DMS79 (cell line): ENCODE measurements at places on chromosomes 7 and 10.

DNA sequence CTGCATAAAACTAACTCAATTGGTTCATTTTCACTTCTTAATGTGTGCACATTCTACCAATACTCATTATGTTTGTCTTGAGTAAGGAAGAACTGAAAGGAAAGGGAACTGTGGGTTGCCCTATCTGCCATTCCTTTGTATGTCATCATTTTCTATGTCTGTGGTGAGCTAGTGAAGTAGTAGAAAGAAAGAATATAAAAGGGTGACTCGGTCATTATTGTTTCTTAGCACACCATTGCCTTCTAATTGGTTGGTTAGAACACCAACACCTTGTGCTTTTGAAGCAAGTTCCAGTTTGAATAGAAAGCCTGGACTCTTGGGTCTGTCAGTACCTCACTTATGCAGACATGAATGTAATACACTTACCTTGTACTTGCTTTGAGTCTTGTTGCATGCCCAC lies 64.3 kb upstream of the MDFIC start:
- DNase-seq: no peak

- peak; percentile 6 for DNase-seq
Observed at GRCh38 chr7:98557538-98558031, 59.5 kb upstream of the NPTX2 start.

- no peak for DNase-seq
Observed at GRCh38 chr10:89362929-89363328, 14.9 kb upstream of the IFIT1B start.

GRCh38 chr10:26365681-26366358 lies 72.3 kb upstream of the APBB1IP start:
- DNase-seq: no peak

GRCh38 chr7:79118143-79118542 lies 335.3 kb downstream of the MAGI2 start:
- DNase-seq: no peak

GRCh38 chr10:102467971-102468438 lies 16.7 kb upstream of the C10orf95 start:
- no peak for DNase-seq

GRCh38 chr10:99339077-99339476 lies 9.9 kb downstream of the CNNM1 start:
- DNase-seq: no peak

GRCh38 chr10:119801176-119801575 lies 71.5 kb downstream of the MCMBP start:
- DNase-seq: no peak

DNA sequence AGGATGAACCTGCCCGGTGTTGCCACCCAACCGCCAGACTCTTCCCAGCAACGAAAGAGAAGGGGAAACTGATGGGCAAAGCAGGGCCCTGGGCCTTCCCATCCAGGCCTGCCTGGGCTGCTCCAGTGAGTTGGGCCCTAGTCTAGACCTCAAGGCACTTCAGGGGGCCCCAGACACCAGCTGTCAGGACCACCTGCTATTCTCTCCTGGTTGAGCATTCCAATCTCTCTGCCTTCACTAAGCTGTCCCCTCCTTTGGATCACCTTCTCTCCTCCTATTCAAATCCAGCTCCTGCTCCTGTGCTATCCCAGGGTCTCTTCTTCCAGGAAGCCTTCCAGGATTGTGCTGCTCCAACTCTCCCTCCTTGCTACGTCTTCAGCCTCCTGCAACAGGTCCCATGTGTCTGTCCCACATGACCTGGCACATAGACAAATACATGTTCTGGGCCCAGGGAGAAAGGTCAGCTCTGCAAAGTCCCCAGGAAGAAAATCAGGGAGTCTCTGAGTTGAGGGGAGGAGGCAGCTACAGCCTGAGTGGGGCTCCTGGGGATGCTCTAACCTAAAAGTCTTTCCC lies 3.1 kb downstream of the STX1A start:
- DNase-seq: no peak

DNA sequence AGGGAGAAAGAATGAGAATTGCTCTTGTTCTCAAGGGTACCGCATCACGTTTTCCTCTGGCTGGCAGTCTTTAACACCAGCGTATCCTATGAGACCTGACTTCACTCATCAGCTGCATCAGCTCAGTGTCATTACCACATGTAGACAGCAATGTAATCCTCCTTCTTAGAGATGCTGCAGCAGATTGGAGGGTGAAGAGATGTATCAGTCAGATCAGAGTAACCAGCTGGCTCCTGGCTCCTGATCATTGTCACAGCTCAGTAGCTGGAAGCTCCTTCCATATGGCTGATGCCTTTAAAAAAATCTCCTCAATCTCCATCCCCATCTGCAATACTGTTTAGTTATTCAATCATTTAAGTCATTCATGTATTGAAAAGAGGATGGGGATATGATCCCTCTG lies 39.7 kb upstream of the EPHB6 start:
- no peak for DNase-seq

DNA sequence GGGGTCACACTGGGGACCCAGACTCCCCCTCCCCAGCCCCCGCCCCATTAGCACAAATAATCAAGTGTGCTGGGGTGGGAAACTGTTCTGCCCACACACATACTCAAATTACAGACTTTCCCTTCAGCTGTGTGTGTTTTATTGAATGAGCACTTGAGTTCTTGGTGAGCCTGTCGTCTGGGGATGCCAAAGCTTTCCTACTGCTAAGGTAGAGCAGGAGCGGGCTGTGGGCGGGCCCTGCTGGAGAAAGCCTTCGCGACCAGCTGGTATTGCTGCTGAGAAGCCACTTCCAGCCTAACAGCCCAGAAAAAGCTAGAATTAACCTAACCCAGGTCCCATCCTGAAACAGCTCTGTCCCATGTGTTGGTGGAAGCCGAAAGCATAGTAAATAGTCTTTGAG lies 87.0 kb upstream of the KMT2E start:
- DNase-seq: peak; percentile 77

GRCh38 chr7:1169409-1170368 lies 9.7 kb upstream of the ZFAND2A start:
- DNase-seq: no peak

- no peak for DNase-seq
Observed at GRCh38 chr10:112045938-112046337, 137.6 kb downstream of the GPAM start.

GRCh38 chr10:120456626-120457430 lies at the start of gene PLPP4:
Gene PLPP4, plus strand, starts transcription at chr10:120457227. Its CDS starts 79 bp downstream, at chr10:120457306.
- DNase-seq: no peak

- DNase-seq: no peak
Observed at GRCh38 chr7:130090745-130091532, 20.6 kb downstream of the KLHDC10 start.

GRCh38 chr7:99707096-99707495 lies 27.3 kb upstream of the CYP3A5 start:
- no peak for DNase-seq

GRCh38 chr7:109734601-109735000 lies 1164.9 kb downstream of the DNAJB9 start:
- no peak for DNase-seq

DNA sequence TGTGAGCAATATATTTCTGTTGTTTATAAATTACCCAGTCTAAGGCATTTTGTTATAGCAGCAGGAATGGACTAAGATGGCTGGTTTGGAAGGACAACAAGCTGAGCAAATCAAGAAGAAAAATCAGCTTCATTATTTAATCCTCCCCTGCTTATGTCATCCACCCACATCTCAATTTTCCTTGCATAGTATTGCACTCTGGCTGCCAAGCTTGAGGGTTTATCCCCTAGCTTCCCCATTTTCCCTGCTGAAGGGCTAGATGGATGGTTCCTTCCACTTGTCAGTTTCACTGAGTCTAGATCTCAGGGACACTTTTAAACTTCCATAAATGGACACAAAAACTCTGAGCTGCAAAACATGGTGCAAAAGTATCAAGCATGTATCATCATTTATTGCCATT lies 75.2 kb upstream of the LAMB4 start:
- no peak for DNase-seq

- DNase-seq: no peak
Observed at GRCh38 chr10:35781643-35782035, 139.5 kb upstream of the FZD8 start.

GRCh38 chr7:37577412-37577811 lies 106.2 kb upstream of the GPR141 start:
- no peak for DNase-seq

DNA sequence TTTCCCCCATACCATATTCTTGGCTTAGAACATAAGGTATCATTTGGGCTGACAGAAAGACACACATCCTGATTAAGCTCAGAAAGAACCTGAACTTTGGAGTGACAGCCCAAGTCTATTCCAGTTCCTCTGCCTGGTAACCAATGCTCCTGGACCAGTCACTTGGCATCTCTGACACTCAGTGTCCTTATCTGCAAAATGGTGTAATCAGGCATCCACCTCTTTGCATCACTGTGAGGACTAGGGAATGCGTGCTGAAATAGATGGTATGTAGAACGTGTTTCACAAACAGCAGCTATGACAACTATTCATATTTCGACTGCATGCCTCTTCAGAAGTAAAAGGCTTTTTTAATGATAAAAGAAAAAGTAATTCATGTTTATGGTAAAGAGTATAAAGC lies 26.2 kb upstream of the PIK3AP1 start:
- no peak for DNase-seq

- DNase-seq: no peak
Observed at GRCh38 chr7:157177333-157177982, 38.7 kb downstream of the UBE3C start.

- no peak for DNase-seq
Observed at GRCh38 chr10:70479165-70479581, 606 bp downstream of the PALD1 start.

DNA sequence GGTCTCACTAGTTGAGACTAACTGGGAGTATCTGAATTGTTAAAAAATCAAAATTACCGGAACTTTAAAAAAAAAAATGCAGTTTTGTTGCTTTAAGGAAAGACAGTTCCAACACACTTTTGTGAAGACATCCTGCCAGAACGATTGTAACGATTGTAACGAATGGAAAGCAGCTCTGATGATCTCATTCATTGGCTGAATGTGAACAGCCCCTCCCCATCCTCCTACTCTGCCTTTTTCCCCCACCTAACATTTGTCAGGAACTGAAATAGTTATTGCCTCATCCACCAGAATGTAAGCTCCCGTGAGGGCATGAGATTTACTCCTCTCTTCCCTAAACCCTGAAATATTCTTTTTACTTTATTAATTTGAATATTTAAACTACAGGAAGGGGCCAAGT lies 23.1 kb upstream of the ZC3HAV1L start:
- no peak for DNase-seq

DNA sequence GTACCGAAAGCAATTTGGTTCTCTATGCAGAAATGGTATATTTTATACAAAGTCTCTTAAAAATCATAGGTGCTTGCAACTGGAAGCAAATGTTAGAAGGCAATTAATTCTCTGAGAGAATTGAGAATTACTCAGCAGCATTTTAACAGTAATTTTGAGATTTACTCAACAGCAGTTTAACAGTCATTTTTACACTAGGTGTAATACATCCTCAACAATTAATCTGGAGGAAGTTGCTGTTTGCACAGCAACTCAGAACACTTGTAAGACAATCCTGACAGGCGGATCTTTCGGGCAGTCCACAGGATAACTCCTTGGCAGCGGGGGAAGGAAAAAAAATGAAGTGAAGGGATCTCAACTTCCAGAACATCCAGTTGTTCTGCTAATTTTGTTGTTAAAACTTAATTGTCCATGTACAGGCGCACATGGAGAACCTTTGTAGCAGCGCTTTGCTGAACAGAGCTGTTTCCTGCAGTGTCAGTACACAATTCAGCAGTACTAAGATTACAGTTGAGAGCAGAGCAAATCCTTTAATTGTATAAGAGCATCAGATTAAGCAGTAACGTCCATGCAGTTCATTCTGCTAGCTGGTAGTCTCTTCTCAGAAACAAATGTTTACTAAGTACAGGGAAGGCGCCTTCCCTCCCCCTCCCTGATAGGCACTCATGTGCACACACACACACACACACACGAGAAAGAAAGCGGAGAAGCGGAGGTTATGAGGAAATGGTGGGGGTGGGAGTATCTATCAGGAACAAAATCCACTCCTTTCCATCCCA lies 43.8 kb downstream of the ENO4 start:
- peak; percentile 26 for DNase-seq

- DNase-seq: no peak
Observed at GRCh38 chr10:72340510-72341261, 14.0 kb downstream of the DNAJB12 start.

- no peak for DNase-seq
Observed at GRCh38 chr7:71535616-71536015, 403.7 kb downstream of the GALNT17 start.

DNA sequence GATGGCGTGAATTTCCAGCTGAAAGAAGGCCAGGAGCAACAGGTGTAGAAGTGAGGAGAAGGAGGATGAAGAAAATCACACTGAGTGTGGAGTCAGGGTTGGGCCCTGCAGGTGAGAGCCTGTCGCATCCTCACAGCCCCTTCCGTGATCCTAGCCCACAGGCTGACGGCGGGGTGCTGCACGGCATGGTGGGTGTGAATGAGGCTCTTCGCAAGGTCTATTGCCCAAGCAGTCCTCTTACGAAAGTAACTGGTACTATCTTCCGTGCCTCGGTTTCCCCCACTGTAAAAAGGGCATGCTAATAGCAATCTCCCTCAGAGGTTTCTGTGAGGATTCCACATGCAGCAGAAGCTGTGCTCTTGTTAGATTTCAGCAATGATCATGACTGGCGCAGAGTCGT lies 129.9 kb upstream of the TNS3 start:
- no peak for DNase-seq

- DNase-seq: no peak
Observed at GRCh38 chr7:28423112-28423511, 10.8 kb downstream of the CREB5 start.

DNA sequence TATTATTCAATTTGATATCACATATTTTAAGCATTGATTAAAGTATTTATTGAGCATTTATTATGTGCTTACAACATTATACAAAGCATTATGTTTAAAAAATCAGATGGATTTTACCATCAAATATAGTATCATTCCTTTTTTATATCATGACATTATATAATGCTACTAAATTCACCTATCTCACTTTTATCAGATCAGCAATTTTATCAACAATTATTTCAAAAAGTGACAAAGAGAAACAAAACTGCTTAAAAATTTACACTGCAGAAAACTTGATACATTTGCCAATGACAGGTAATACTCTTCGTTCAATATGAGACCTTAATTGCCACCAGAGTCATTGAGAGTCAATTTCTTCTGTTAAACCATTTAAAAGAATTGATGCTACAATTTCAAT lies 82.0 kb downstream of the CHCHD3 start:
- no peak for DNase-seq

DNA sequence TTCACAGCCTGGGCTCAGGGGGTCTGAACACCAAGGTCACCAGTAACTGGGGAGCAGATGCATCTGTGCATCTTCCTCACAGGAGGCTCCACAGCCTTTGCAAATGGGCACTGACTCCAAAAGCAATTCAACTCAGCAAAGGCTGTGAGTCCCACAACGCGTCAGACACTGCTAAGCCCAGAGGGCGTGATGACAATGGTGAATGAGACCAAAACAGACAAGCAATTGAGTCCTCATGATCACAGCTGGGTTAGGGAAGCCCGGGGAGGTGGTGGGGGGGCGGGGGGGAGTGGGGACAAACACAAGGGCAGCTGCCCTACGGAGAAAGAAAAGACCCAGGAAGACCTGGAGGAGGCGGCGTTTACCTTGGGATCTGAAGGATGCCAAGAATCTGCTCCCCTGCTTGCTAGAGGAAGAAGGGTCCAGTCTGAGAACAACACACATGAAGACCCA lies 61.6 kb upstream of the RNF32 start:
- no peak for DNase-seq

GRCh38 chr7:132337450-132338080 lies 238.7 kb downstream of the PLXNA4 start:
- DNase-seq: no peak

GRCh38 chr7:152564656-152565250 lies 111.2 kb downstream of the XRCC2 start:
- no peak for DNase-seq

- DNase-seq: no peak
Observed at GRCh38 chr10:49082766-49083165, 32.6 kb downstream of the VSTM4 start.

GRCh38 chr7:157425761-157426160 lies 89.0 kb downstream of the DNAJB6 start:
- no peak for DNase-seq
